IPS DF 6.9 (cell line): ENCODE measurements at places on chromosomes 7 and 10.

DNA sequence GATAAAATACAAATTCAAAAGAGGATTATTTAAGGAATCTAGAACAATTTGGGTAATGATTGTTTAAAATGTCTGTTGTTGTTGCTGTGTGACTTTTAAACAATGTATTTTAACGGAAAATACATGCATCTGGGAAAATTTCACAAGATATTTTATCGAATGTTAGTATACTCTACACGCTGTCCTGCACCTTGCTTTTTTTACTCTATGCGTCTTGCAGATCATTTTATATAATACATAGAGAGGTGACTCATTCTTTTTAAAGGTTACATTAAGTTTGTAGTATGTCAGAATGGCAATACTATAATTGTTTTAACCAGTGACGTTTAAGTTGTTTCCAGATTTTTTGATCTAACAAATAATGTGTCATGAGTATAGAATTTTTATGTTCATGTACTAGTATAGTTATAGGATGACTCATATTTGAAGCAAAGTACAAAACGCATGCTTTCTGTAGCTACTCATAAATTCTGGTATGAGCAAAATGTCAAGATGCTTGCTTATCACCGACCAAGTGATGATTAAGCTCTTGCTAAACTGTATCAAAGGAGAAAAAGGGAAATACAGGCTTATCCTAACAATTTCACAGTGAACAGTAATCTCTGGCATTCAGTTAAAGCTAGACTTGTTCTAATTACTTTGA is 4.9 kb downstream of the DKK1 start:
- DNase-seq, result no peak

- DNase-seq, result no peak
These were observed 19.1 kb downstream of the WDR86 start for GRCh38 chr7:151390598-151391357.

- DNase-seq, result no peak
These were observed 365 bp downstream of the YME1L1 start for GRCh38 chr10:27153845-27154193.

- DNase-seq, result no peak
These were observed 53.8 kb downstream of the INPP5A start for GRCh38 chr10:132591166-132591971.

- DNase-seq, result no peak
These were observed 134.1 kb upstream of the SP4 start for GRCh38 chr7:21293771-21294170.
